ENCODE measurements at places on chromosomes 11 and 22. TPM values are rescaled to one million over a fixed set of nuclear protein-coding genes. Genes with fewer than 3 reads are reported as not detected.
A peak's percentile ranks its signal among the peaks of the same experiment; 100 is the strongest.

DNA sequence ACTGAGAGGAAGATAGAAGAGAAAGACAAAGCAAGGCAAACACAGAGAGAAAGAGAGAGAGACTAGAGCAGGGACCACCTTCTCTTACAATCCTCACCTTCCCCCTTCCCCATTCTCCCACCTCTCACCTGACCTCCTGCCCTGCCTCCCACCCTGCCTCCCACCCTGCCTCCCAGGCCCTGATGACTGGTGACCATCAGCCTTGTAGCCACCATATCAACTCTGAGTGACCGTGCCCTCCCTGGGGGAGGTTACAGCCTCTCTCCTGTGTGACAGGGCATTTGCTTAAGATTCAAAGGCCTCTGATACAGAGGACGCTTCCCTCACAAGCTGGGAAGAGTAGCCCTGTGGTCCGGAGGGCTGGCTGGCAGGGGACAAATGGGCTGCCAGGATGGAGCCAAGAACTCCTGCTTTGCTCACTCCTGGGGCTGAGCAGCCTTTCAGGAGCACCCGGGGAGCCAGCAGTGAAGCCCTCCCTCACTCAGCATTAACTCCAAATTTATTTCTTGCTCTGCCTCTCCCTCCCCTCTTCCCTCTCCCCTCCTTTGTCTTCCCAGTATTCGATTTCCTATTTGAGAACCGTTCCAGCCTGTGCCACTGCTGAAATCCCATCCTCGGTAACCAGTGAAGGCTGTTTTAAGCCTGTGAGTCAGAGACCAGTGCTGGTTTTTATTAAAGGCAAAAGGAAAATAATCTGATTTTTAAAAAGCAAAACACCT is 125.2 kb upstream of the SYT13 start:
- H3K4me3 ChIP-seq, result no peak overlapping the region
- H3K36me3 ChIP-seq, result no peaks in the 10 kb centered on the region
- peaks cover 21% of the 10 kb centered on the region for H3K27me3 ChIP-seq

DNA sequence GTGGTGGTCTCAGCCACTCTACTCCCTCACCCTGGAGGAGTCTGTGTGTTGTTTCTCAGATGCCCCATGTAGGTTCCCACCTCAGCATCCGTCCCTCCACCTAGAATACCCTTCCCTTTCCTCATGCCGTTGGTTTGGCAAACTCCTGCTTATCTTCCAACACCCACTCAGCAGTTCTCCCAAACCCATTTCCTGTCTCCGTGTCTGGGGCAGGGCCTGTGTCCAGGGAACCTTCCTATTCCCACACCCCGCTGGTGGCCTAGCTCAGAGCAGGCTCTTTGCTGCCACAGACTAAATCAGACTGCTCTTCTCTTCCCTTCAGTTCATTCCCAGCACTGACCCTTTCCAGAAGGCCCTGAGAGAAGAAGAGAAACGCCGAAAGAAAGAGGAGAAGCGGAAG is 7.5 kb upstream of the SREBF2 start:
- H3K4me1 ChIP-seq, result no peaks in the 10 kb centered on the region
- no peak overlapping the region for H3K4me3 ChIP-seq
- H3K36me3 ChIP-seq, result no peaks in the 10 kb centered on the region

DNA sequence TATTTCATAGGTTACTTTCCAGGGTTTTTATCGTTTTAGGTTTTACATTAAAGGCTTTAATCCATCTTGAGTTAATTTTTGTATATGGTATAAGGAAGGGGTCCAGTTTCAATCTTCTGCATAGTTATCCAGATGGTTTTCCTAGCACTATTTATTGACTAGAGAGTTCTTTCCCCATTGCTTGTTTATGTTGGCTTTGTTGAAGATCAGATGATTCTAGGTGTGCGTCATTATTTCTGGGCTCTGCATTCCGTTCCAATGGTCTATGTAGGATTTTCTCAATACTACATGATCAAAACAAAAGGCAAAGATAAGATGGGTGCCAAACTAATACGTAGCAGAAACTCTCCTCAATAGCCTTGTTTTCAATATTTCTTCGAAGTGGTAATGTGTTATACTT is 14.3 kb upstream of the RIC3 start:
- H3K4me1 ChIP-seq, result no peaks in the 10 kb centered on the region
- no peak for DNase-seq
- H3K36me3 ChIP-seq, result no peaks in the 10 kb centered on the region
- H3K27ac ChIP-seq, result no peak overlapping the region
- H3K4me3 ChIP-seq, result no peak overlapping the region

DNA sequence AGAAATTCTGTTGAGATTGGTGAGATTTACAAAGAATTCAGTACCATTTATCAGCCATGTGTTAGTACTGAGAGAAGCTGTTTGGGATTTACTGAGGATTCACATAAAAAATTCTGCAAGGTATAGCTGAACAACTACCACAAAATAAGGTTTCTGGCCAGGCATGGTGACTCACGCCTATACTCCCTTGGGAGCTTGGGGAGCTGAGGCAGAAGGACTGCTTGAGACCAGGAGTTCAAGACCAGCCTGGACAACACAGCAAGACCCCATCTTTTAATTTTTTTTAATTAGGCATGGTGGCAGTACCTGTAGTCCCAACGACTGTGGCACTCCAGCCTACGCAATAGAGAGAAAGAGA is 86.7 kb downstream of the SIK3 start:
- H3K4me3 ChIP-seq, result no peak overlapping the region
- peaks cover 23% of the 10 kb centered on the region for H3K4me1 ChIP-seq
- peak overlapping the region; percentile 75 for H3K27ac ChIP-seq
- no peaks in the 10 kb centered on the region for H3K36me3 ChIP-seq

The MS4A7 gene
- polyA plus RNA-seq, result not detected

The TMEM132A gene
- 29.7 TPM for polyA plus RNA-seq

DNA sequence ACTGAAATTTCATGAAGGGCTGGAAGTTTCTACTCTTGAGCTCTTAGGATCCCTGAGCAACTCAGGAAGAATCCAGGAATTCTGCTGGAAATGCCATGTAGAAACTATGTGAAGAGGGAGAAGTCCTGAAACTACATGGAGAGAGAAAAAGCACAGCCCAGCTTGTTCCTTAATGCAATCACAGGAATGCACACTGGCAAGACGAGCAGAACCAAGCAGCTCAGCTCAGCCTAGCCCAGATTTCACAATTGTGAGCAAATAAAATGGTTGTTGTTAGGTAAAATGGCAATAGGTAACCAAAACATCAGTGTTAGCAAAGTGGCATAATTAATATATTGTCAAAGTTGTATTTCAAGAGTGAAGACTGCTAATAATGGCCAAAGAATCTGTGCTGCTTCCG is 28.1 kb downstream of the ZNF214 start:
- no peak for DNase-seq
- no peak overlapping the region for H3K27ac ChIP-seq
- H3K36me3 ChIP-seq, result no peaks in the 10 kb centered on the region
- H3K4me1 ChIP-seq, result no peaks in the 10 kb centered on the region
- no peaks in the 10 kb centered on the region for H3K27me3 ChIP-seq
- H3K4me3 ChIP-seq, result no peak overlapping the region

DNA sequence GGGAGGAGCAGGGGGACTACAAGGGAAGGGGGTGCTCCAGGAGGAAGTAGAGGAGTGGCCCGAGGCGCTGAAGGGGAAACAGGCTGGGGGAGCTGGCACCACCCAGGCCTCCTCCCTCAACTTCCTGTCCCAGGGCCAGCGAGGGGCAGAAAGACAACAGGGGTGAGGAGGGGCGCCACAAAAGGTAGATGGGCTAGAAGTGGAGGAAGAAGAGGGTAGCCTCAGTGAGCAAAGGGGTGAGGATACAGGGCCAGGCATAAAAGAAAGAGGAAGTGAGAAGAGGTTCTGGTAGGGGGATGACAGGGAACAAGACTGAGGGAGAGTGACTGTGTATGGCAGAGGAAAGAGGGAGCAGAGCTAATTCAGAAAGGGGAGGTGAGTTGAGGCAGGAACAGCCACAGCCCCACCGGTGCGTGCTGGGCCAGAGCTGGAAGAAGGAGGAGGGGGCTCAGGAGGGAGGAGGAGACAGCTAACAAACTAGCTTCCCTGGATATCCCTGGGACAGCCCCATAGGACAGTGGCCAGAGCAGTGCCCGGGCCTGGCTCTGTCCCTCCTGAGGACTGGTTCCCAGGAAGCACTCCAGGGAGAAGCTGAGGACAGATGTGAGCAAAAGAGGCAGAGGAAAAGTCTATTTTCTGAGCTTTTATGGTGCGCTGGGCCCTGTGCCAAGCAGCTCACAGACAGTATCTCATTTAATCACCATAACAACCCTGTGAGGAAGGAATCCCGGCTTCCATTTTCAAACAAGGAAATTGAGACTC is 8.5 kb downstream of the DCHS1 start:
- no peak for DNase-seq
- H3K4me1 ChIP-seq, result no peaks in the 10 kb centered on the region
- peaks cover 14% of the 10 kb centered on the region for H3K27me3 ChIP-seq
- H3K36me3 ChIP-seq, result no peaks in the 10 kb centered on the region
- H3K4me3 ChIP-seq, result no peak overlapping the region

The SHANK2 gene
- polyA plus RNA-seq, result 0.41 TPM

DNA sequence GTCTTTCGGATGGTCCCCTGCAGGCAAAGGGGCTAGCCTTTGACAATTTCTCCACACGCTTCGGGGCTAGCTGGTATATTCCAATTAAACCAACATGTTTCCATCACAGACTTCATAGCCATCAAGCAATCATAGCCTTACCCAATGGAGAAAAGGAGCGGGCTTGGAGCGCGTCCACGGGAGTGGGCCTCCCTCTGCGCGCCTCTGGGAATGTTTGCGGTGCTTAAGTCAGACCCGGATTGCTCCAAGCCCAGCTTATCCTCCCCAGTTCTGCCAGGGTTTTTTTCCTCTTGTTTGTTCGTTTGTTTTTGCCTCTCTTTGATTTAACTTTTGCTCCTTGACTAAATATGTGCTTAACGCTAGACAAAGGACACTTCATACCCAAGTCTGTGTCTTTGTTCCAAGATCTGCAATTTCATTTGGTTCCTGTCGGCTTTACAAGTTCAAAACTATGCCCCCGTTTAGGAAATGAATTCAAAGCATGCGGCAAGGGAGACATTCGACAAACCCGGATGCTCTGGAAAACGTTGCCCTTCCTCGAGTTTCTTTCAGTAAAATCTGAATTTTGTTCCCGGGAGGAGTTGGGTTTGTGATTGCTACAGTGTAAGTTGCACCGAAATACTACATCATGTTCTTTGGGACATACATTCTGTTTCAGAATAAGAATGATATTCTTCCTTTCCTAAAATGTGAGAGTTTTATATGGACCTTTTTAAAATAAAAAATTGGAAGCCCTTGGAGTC is 1.0 kb upstream of the GLB1L2 start:
- H3K4me3 ChIP-seq, result peak overlapping the region; percentile 64
- peaks cover 8% of the 10 kb centered on the region for H3K27me3 ChIP-seq
- DNase-seq, result no peak
- H3K36me3 ChIP-seq, result no peaks in the 10 kb centered on the region

The AKIP1 gene
- polyA plus RNA-seq, result 37.0 TPM

DNA sequence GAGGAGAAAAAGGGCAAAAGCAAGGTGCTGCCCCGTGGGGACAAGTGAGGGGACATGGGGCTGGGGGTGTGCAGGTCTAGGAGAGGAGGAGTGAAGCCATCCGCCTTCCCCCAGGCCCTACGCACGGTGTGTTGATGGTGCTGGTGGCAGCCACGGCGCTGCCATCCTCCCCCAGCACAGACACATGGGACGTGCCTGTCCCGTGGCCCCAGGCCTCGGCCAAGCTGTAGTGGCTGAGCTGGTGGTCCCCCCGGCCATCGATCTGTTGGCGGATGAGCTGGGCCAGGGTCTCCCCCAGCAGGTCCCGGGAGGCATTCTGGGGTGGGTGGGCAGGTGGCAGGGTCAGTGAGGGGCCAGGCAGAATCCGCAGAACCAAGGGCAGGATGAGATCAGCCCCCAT is 18.9 kb downstream of the GGT5 start:
- no peaks in the 10 kb centered on the region for H3K36me3 ChIP-seq
- H3K4me3 ChIP-seq, result no peak overlapping the region
- H3K4me1 ChIP-seq, result no peaks in the 10 kb centered on the region
- H3K27ac ChIP-seq, result no peak overlapping the region
- DNase-seq, result no peak

- no peaks in the 10 kb centered on the region for H3K27me3 ChIP-seq
- H3K4me3 ChIP-seq, result no peak overlapping the region
- H3K27ac ChIP-seq, result no peak overlapping the region
- no peaks in the 10 kb centered on the region for H3K4me1 ChIP-seq
Measured at GRCh38 chr22:48503876-48504275, 1323.8 kb downstream of the BRD1 start.

Data from keratinocyte (primary cell).